ENCODE measurements at places on chromosomes 1 and 21.
A peak's percentile ranks its signal among the peaks of the same experiment; 100 is the strongest.

GRCh38 chr1:228392111-228392936, 14.3 kb downstream of the TRIM11 start:
- DNase-seq, result no peak

DNA sequence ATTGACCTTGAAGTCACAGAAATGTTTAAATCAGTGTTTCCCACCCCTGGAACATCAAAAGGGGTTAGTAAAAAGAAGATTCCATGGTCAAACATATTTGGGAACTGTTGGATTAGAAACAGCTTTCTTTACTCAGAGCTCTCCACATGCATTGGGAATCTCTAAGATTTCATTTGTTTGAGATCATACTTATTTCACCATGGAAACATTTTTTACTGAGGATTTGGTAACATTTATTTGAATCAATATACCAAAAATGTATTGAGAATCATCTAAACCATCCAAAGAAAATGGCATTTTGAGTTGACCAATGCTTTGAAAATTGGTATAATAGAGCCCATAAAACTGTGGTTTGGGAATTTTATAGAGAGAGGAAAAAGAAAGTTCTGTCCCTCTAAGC, 25.3 kb downstream of the NGF start:
- no peak for DNase-seq

GRCh38 chr1:193846411-193846810, 660.0 kb upstream of the B3GALT2 start:
- DNase-seq, result no peak

DNA sequence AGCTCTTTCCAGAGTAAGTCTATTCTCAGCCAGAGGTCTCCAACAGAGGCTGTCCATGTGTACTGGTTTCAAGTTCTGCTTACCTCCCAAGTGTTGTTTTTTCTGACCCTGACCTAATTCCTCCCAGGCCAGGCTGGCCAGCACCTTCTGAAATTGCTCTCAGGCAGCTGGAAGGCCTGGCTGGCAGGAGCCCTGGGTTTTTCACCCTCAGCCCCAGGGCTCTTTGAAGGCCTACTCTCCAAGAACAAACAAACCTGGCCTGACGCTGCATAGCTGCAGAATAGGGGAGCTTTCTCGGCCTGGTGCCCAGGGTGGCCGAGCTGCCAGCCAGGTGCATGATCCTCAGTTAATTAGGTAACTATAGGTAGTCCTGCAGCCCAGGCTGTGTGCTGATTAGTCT, 147.5 kb downstream of the CACNA1E start:
- DNase-seq, result no peak

GRCh38 chr1:33712186-33712585, 151.7 kb upstream of the HMGB4 start:
- no peak for DNase-seq

DNA sequence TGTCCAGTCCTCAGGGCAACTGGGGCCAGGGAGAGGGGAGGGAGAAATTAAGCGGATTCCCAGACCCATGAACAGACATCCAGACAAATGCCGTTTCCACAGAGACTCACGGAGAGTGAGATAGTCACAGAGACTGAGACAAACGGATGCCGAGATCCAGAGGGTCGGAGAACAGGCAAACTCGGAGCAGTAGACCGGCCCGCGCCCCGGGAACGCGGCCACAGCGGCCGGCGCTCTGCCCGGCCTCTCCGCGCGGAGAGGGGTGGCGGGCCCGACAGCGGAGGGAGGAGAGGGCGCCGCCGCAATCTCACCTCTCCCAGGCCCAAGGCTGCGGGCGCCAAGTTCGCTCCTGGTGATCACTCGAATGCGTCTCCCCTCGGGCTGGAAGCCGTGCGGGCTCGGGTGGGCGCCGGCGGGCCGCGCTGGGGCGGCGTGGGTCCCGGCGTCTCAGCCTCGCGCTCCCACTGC, 831 bp upstream of the FOXD2 start:
- DNase-seq, result no peak

DNA sequence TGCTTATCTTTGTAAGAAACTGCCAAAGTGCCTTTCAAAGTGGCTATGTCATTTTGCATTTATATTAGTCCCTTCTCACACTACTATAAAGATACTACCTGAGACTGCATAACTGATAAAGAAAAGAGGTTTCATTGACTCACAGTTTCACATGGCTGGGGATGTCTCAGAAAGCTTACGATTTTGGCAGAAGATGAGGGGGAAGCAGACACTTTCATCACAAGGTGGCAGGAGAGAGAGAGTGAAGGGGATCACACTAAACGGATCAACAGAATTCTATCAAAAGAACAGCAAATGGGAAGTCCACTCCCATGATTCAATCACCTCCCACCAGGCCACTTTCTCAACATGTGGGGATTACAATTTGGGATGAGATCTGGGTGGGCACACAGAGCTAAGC, 1352.0 kb upstream of the B3GALT2 start:
- DNase-seq, result no peak

GRCh38 chr1:27403931-27404330, 11.5 kb downstream of the GPR3 start:
- no peak for DNase-seq

DNA sequence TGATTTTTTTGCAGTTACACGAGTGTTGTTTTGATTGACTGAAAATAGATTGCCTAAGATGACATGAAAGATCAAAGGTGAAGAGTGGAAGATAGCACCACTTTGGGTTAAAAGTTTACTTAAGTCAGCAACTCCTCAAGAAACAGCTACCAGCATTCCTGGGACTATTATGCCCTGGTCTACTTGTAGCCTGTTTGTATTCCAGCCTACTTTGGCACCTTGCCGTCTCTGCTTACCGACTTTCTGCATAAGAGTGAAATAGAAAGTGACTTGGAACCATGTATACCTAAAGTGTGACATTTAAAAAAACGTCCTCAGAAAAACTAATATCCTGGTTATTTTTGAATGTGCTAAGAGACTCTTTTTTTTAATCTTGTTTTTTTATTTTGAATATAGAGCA, 631.5 kb upstream of the PTBP2 start:
- no peak for DNase-seq

DNA sequence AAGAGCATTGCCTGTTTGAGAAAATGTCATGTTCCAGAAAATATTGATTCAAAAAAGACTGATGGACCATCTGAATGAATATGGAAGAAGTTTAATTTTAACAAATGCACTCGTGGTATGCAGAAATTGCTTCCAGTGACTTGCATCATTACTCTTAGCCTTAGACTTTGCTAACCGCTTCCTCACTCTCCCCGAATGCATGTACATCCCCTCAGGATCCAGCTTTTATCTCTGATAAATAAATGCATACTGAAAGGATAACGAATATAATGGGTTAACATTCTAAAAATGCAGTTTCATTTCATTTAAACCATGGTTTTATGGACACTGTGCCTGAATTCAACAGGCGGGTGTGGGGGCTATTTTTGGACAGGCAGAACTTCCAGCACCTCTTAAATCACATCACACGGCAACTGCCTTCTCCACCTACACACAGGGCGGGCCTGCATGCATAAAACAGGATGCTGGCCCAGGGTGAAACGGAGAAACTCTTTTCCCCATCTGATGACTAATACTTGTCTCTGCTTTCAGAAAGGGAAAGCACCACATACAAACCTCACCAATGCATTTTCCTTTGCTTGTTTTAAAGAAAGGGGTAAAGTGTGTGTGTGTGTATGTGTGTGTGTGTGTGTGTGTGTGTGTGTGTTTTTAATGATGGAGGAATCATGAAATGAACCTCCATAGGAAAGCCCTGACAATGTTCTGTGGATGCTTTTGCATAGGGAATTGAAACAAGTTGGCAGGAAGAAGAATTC, 48.7 kb downstream of the SPAG17 start:
- no peak for DNase-seq

DNA sequence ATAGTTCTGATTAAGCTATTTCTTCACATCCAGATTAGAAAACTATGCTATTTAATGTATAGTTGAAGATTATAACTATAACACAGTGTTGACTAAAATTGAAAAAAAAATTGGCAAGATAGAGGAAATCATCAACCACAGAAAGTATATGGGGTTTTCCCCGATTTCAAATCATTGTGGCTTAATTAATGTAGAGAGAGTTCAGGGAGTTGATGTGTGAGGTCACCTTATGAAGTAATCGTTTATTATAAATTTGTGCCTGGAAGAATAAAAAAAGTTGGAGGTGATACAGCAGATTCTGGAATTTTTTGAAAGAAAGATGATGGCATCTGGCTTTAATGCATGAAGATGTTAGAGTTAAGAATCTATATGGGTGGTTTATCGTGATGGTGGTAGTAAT, 84.3 kb downstream of the PTGS2 start:
- DNase-seq, result no peak

- no peak for DNase-seq
Observed at GRCh38 chr1:199009447-199009846, 370.6 kb downstream of the PTPRC start.

- peak; percentile 38 for DNase-seq
Observed at GRCh38 chr1:93447481-93448291, at the start of gene FNBP1L. FNBP1L (plus strand) TSS chr1:93448118; CDS start chr1:93448282, 164 bp downstream.

- no peak for DNase-seq
Observed at GRCh38 chr1:205590457-205590768, 41.4 kb downstream of the ELK4 start.

GRCh38 chr1:88169939-88170338, 514.1 kb upstream of the PKN2 start:
- no peak for DNase-seq

DNA sequence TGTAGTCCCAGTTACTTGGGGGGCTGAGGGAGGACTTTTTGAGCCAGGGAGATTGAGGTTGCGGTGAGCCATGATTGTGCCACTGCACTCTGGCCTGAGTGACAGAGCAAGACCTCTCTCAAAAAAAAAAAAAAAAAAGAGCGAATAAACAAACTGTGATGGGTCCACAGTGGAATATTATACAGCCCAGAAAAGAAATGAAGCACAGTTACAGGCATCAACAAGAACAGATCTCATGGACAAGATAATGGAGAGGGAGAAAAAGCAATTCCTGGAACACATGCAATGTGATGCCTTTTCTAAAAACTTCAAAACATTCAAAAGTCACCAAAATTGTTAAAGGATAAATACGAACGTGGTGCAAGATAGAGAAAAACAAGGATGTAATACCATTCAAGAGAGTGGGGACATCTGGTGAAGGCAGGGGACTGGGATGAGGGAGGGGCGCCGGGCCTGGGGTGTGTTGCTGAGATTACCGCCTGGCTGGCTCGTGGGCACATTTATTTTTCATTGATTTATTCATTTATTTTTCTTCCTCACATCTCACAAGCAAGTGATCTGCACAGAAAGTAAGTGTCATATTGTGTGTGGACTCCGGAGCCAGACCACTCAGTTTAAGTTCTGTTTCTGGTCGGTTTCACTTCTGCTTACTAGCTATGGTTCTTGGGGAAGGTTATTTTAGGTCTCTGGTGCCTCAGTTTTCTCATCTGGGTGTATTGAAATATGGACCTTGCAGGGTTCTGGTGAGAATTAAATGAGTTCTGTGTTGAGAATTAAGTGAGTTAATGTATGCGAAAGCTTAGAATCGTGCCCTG, 30.1 kb downstream of the ABCG1 start:
- no peak for DNase-seq

DNA sequence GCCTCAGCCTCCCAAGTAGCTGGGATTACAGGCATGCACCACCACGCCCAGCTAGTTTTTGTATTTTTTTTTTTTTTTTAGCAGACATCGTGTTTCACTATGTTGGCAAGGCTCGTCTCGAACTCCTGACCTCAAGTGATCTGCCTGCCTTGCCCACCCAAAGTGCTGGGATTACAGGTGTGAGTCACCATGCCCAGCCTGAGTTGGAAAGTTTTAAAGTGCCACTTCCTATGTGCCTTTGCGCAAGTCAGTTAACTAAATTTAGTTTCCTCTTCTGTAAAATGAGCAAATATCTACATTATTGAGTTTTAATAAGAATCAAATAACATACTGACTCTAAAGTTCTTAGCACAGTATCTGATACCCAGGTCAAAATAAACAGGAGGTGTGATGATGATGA, 12.4 kb downstream of the SLC19A2 start:
- no peak for DNase-seq

DNA sequence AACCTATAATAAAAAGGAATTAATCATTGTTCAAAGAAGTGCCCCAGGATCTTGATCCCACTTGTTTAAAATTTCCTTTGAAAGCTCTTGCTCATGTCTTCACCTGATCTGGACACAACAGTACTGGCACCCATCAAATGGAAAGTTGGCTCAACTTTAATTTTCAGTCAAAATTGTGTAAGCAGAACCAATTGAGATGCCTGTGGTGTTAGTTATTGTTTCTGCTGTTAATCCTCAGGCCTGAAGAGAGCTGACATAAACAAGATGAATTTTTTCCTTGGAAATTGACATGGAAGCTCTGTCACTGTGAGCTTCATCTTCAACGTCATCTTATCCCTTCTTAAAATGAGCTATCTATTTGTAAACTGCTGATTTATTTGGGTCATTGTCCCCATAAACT, 88.3 kb upstream of the TNFSF4 start:
- no peak for DNase-seq

DNA sequence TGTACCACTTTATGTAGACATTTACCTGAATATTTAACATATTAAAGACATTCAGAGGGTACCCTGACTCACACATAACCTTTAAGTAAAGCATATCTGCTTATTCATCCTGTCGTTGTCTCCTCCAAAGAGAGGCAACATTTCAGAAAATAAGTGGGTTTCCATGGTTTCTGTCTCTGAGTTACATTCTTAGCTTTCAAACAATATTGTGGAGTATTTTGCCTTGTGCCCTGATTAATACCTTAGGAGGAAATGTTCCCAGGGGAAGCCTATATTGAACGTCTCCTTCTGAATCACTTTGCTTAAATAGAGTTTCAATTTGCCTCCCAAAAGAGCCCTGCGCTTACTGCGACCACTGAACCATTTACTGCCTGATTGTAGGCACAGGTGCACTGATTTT, 26.1 kb downstream of the PALMD start:
- no peak for DNase-seq

GRCh38 chr1:55617288-55617982, 402.3 kb upstream of the USP24 start:
- no peak for DNase-seq

DNA sequence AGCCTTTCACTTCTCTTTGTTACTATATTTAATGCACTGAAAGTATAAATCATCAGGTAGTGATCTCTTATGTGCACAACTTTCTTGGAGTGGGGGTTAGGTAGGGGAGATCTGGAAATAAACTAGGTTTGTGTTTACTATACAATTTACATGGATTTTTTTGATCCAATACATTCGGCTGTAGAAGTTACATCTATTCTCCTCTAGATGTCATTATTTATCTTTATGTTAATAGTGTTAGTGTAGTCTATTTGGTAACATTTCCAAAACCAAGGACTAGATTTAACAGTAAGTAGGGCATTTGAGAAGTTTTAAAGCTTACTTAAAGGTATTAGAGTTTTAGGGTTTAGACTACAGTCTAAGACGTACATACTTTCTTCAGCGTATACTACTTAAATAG, 5.4 kb downstream of the VPS45 start:
- no peak for DNase-seq

DNA sequence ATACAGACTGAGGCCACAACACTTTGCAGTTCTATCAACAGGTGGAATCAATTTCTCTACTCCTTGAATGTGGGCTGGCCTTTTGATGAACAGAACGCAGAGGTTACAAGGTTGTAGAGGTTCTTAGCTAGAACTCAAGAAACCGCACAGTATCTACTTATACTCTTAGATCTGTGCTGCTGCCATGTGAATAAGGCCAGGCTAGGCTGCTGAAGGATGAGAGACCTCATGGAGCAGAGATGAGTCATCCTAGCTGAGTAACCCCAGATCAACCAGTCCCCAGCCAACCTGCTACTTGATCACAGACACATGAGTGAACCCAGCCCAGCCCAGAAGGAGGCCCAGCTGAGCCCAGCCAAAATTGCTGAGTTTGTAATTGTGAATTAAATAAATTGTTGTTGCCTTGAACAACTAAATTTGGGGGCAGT, 35.3 kb upstream of the BCAR3 start:
- DNase-seq, result no peak

All from stimulated activated CD8-positive, alpha-beta memory T cell treated with anti-CD3 and anti-CD28 coated beads, Interleukin-4, amount 100 ng/mL, for 4 hours (primary cell).